ENCODE measurements at places on chromosomes 16 and 17.

DNA sequence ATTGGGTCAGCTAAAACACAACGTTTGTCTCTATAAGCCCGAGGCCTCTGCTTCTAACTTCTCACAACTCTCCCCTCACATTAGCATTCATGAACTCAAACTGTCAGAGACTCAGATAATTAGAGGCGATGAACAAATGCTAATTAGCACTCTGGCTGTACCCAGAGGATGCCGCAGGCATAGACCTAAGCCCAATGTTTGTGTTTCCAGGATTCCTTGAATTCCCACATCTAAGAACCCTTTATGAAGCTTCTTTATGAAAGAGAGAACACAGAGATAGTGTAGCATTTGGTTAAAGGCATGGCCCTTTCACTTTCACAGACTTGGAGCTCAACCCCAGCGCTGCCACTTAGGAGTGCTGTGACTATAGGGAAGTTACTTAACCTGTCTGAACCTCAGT, 512.2 kb downstream of the GRIN2A start:
- no peak for DNase-seq

DNA sequence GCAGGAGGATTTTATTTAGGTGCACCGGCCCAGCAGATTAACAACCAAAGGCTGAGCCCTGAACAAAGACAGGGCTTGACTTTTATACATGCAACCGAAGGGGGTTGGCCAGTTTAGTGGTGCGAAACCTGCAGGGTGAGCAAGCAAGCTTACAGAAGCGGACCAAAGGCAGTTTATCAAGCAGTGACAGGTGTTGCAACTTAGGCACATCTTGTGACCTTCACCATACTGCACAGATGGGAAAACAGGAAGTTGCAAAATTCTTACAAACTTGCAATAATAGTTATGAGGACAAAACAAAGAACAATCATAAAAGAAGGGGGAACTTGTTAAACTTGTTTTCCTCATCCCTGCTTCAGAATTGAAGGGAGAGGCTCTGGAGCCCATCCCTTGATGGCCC, 1265.1 kb downstream of the CDH8 start:
- no peak for DNase-seq

GRCh38 chr17:1839516-1839915, 9.7 kb downstream of the RPA1 start:
- DNase-seq = no peak

DNA sequence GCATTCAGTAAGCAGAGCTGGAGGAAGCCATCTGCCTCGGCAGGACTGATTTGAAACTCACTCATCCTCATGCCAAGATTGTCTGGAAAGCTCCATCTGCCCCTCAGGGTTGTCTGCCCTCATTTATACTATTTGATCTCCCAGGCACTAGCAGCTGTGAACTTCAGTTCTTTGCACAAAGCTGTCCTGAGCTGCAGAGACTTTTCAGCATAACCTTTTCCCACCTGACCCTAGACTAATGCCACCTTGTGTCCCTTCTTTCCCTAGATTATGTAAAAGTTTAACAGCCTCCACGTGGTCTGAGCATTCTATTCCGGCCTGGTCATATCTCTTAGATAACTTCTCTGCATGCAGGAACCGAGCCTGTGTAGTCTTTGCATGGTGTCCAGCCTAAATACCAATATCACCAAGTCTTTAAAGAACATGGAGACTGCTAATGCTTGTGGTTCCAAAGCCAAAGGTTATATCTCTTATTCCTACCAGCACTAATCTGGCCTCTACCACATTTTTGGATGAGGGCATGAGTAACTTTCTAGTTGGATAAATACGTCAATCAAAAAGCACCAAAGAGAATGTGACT, 29.1 kb downstream of the STAT5A start:
- DNase-seq = no peak

- no peak for DNase-seq
Measured at GRCh38 chr17:38672788-38673706, 1.7 kb downstream of the EPOP start.

DNA sequence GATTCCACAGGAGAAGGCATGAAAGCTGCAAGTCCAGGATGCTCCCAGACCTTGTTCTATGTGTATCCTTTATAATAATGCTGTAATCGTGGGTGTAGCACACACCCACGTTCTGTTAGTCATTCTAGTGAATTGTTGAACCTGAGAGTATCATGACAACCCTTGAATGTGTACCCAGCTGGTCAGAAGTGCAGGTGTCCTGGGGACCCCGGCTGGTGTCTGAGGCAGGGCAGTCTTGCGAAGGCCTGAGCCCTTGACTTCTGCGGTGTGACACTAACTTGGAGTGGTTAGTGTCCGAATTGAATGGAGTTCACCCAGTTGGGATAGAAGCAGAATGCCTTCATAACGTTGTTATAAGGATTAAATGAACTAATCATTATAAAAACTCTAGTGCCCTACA, 218.0 kb upstream of the TNRC6C start:
- no peak for DNase-seq
